ENCODE measurements at places on chromosomes 2 and 18.
A peak's percentile ranks its signal among the peaks of the same experiment; 100 is the strongest.

DNA sequence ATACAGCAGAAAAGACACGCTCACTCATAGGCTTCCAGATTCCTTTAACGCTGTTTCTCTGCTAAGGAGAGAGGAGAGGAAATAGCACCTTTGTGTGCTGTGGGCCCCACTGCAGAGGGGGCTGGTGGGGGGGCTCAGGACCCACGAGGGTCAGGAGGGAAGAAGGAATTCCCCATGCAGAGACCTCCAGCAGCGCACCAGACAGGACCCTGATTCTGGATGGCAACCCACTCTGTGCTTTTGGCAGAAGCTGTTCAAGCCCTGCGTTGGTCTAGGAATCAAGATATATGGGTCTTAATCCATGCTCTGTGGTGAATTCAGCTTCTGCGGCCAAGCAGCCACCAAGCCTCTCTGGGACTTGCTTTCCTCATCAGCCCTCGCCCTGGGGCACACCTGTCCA is 31.0 kb downstream of the MYCN start:
- H3K4me3 ChIP-seq = no peak overlapping the region
- no peak overlapping the region for H3K27ac ChIP-seq
- H3K27me3 ChIP-seq = peaks cover 2% of the 10 kb centered on the region
- no peaks in the 10 kb centered on the region for H3K4me1 ChIP-seq
- no peak for DNase-seq
- H3K36me3 ChIP-seq = no peaks in the 10 kb centered on the region

GRCh38 chr18:27108842-27109241 is 76.3 kb downstream of the CHST9 start:
- H3K4me3 ChIP-seq = no peak overlapping the region
- no peak overlapping the region for H3K27ac ChIP-seq
- DNase-seq = no peak
- no peaks in the 10 kb centered on the region for H3K4me1 ChIP-seq
- no peaks in the 10 kb centered on the region for H3K36me3 ChIP-seq
- H3K27me3 ChIP-seq = no peaks in the 10 kb centered on the region

DNA sequence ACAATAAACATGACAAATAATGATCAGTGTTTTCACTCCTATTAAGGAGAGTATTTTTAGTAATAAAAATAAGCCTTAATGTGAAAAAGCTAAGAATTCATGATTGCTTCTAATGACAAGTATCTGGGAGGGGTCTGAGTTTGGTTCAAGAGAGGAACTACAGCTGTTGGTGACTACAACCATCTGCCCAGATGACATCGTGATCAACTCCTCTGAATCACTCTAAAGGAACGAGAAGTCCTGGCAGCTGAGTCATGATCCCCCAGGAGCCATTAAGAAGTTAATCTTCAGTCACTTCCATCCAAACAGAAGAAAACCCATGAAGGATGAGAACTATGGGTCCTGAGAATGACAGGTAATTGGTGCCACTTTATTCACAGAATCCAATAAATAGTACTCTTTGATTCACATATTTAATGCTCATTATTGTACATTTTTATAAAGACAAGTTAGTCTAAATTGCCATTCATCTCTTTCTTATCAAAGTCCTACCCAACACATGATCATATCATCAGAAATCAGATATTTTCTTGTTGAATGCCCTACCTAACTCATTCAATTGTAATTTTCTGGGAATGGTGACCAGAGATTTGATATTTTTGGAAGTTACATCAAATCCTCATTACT is 6.8 kb downstream of the TFPI start:
- peak overlapping the region; percentile 74 for H3K27ac ChIP-seq
- H3K27me3 ChIP-seq = no peaks in the 10 kb centered on the region
- H3K4me3 ChIP-seq = peak overlapping the region; percentile 43
- H3K36me3 ChIP-seq = peaks cover 5% of the 10 kb centered on the region
- peak; percentile 88 for DNase-seq

DNA sequence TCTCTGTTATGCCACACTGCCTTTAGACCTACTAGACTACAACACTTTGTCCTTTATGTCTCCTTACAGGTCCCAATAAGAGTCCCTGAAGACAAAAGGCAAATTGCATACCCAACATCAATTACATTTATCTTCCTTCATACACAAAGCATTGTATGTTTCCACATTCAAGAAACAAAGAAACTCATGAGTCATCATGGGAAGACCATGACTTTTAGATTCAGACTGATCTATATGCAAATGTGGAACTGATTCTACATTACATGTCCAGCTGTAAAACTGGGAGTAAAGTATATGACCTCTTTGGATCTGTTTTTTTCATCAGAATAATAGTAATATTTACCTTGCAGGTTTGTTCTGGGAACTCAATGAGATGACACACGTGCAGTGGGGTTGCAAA is 25.2 kb upstream of the HNMT start:
- no peak overlapping the region for H3K4me3 ChIP-seq
- H3K27me3 ChIP-seq = peaks cover 18% of the 10 kb centered on the region
- H3K27ac ChIP-seq = no peak overlapping the region

- no peaks in the 10 kb centered on the region for H3K4me1 ChIP-seq
- DNase-seq = no peak
- H3K27ac ChIP-seq = no peak overlapping the region
- no peak overlapping the region for H3K4me3 ChIP-seq
- H3K36me3 ChIP-seq = no peaks in the 10 kb centered on the region
- peaks cover 2% of the 10 kb centered on the region for H3K27me3 ChIP-seq
Measured at GRCh38 chr2:184053326-184053725, 545.0 kb upstream of the ZNF804A start.

All from HFFc6 (cell line).